DMS79 (cell line): ENCODE measurements at places on chromosomes 13 and 19.

- DNase-seq: no peak
These were observed 18.5 kb downstream of the KLF2 start for GRCh38 chr19:16343156-16343555.

GRCh38 chr19:17517898-17518297 is 6.4 kb downstream of the PGLS start:
- no peak for DNase-seq

DNA sequence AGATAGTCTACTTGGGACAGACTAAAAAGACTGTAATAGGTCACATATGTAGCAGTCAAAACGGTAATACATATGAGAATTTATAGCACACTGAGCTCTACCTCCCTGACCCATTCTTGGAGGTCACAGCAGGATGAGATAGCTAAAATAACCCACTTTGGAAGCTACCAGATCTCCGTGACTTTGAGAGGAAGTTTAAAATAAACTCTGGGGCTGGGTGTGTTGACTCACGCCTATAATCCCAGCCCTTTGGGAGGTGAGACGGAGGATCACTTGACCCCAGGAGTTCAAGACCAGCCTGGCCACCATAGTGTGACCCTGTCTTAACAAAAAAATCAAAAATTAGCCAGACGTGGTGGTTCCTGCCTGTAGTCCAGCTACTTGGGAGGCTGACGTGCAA is 45.3 kb downstream of the DHRS12 start:
- no peak for DNase-seq

- no peak for DNase-seq
These were observed 150.9 kb downstream of the URI1 start for GRCh38 chr19:30092721-30093569.
